ENCODE measurements at places on chromosomes 6 and 20.
A peak's percentile ranks its signal among the peaks of the same experiment; 100 is the strongest.

- no peak for DNase-seq
These were observed 769 bp downstream of the CCN6 start for GRCh38 chr6:112054555-112055190.

DNA sequence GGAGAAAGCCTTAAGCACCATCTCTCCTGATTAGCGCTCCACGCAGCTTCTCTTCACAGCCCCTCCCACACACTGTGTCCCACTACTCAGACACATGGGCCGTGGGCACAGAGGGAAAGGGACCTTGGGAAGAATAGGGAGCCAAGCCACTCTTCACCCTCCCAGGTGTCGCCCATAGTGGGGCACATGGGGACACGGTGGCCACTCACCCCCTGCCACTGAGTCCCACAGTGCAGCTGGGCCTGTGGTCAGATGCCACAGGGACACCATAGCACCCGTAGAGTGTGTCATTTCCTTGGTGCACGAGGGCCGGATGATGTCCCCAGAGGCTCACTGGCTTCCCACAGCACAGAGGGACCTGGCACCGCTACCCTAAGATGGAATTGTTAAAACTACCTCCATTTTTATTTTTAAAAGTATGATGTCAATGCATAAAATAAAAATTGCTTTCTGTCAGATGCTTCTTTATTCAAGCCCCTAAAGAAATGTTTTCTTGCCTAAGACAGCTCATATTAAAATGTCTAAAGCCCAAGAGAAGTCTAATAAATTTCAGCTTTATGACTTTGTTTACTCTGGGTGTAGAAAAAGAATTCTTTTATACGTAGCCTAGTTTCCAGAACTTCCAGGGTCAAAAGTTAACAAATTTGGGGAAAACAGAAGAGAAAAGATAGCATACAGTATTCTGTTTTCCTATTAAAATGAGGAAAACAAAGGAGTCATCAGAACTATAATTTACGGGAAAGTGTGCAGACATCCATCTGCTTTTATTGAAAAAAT lies 191.0 kb upstream of the SNX9 start:
- DNase-seq = no peak

- no peak for DNase-seq
These were observed 157.9 kb downstream of the OGFRL1 start for GRCh38 chr6:71446470-71446869.

DNA sequence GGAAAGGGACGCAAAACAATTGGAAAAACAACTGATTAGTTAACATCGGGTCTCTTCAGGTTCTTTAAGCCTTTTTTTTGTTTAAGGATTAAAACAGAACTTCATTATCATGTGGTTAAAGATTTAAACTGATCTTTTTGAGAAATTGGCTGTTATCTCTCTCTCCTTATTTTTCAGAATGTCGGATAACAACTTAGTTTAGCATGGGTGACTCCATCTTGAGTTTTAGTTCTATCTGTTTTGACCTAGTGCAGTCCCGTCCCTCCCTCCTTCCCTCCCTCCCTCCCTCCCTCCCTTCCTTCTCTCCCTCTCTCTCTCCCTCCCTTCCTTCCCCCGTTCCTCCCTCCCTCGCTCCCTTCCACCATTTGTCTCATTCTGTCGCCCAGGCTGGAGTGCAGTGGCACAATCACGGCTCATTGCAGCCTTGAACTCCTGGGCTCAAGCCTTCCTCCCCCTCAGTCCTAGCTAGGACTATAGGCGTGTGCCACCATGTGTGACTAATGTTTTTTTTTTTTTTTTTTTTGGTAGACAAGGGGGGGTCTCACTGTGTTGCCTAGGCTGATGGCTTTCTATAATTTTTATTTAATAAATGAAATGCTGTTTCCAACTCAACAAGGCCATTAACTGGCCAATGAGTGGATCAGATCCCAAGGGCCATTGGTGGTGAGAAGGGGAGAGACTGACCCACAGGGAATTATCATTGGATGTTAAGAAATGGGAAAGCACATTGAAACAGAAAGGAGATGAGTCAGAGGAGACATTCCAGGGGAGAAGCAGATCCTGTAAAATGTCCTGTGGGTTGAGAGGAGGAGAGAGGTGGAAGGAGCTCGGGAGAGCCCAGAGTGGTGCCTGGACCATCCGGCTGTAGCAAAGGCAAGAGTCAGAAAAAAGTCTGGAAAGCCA lies 13.6 kb downstream of the BAK1 start:
- no peak for DNase-seq

- DNase-seq = no peak
These were observed 58.9 kb upstream of the KLHL31 start for GRCh38 chr6:53724501-53724900.

GRCh38 chr6:17291778-17292177 lies 10.6 kb downstream of the RBM24 start:
- DNase-seq = no peak

DNA sequence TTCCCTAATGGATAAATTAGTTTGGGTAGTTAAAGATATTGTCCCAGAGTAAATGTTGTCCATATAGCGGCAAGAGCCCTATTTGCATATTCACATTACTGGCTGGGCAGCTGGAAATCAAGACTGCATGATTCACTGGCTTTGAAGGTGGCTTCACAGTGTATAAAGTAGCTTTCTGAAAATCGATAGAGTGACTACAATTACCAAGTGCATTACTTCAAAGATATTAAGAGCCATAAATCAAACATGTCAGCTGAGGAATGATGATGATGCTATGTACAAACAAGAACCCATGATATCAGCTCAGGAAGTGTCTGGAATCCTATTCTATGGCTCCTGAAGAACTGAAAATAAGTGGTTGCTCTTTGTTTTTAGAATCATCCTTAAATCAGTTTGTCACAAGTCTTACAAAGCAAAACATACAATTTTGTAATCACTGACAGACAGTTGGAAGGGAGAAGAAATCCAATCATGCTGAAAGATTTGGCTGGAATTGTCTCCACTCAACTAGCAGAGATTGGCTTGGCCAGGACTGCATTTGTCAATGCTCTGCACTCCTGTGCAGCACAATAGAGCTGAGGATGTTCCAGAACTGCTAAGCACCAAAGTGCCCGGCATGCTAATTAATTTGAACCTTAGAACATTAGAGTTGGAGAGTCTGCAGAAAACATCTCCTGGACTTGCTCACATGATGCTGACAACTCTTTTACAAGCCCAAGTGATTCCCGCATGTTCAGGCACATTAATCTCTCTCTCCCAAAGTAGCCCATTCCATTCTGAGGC lies 77.9 kb upstream of the B3GAT2 start:
- DNase-seq = no peak

DNA sequence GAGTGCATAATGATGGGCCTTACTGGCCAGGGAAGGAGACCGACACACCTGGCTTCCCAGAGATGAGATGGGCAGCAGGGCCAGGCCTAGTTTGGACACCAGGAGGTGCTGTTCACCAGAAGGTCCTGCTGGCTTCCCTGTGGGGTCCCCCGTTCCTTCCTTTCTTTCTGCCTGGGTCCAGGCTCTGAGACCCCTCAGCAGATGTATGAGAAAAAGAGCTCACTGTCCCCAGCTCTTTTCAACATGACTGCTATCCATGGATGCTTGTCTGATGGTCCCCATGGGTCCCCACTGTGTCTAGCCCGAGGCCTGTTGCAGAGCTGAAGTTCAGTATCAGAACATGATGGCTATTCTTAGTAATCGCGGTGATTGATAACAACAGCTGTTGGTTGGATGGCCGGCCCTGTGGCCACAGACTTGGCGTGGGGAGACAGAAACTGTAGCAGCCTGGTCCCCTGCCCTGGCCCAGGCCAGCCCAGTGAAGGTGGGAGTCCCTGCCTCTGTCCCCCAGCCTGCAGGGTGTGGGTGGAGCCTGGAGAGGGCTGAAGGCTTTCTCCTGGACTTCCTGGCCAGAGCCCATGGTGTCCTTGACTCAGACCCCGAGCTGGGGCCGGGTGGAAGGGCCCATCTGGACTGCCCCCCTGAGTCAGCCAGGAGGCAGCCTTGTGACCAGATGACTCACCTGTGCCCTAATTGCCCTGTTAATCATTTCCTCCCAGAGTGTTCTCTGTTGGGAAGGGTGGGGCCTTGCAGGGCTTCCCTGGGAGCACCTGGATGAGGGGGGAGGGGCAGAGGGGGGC lies 9.9 kb upstream of the BAK1 start:
- DNase-seq = peak; percentile 49

- DNase-seq = no peak
These were observed 54.2 kb upstream of the MAP7 start for GRCh38 chr6:136604328-136604825.

DNA sequence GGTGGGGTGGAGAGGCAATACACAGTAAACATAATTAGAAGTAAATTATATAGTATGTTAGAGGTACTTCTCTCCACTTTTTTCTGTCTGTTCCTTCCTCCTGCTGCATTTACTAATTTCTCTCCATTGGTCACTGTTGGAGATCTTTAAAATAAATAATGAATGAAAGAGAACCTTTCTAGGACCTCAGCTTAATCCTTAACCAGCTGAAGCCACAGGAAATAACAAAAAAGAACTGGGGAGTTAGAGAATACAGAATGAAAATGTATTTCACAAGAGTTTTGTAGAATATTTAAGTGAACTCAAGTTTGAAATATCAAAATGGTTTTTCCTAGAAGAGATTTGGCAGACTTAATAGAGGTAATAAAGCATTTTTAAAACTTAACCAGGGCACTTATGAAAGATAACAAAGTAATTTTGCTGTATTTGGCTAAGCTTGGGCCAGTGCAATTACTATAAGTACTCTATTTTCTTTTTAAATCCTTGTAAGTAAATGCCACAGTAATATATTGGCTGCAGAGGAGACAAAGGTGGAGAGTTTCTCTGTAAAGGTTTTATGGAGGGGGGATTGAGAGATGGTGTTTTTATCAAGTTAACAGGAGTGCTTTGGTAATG lies 405.0 kb downstream of the CDKAL1 start:
- no peak for DNase-seq

- DNase-seq = peak; percentile 60
These were observed 537 bp downstream of the TCP1 start for GRCh38 chr6:159788753-159789376.

GRCh38 chr6:7992002-7992815 lies 72.0 kb downstream of the BLOC1S5 start:
- DNase-seq = peak; percentile 7

DNA sequence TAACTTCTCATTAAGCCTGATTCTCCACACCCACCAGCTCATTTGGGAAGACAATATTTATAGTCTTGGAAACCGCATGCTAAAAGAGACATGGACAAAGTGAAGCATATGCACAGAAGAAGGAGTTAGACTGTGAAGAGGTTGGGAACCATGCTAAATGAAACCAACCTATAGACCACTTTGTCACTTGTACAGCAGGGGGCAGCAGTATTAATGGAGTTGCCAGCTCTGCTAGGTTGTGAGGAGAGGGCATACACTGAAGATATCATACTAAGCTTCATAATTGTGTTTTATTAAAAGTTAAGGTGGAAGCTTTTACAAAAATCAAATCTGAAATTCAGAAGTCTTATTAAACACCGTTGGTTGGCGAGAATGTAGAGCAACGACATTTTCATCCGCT lies 38.3 kb upstream of the HMGCLL1 start:
- DNase-seq = peak; percentile 45

DNA sequence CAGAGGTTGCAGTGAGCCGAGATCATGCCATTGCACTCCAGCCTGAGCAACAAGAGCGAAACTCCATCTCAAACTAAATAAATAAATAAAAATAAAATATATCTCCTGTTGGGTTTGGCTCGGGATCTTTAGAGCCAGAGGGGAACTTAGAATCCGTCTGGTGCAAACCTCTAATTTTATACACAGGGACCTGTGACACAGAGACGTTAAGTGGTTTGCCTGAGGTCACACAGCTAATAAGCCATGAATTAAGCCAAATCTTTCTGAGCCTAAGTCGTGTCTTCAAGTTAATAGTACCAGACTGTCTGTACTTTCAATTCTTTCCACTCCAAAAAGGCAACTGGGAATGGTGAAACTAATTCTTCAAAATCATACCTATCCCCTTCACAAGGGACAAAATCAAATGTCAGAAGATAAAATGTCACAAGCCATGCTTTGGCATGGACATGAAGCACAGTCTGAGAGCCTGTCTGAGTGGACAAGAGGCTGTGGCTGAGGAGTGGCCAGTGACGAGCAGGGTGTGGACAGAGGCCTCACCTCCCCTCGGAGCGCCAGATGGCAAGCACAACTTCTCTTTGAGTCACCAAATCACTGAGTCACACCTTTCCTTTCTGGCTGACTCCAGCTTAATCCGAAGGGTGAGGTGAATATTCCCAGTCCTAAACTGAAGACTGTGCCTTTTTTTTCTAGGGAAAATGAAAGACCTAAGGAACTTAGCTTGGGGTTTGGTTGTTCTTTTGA lies 177.4 kb downstream of the TFAP2A start:
- no peak for DNase-seq

DNA sequence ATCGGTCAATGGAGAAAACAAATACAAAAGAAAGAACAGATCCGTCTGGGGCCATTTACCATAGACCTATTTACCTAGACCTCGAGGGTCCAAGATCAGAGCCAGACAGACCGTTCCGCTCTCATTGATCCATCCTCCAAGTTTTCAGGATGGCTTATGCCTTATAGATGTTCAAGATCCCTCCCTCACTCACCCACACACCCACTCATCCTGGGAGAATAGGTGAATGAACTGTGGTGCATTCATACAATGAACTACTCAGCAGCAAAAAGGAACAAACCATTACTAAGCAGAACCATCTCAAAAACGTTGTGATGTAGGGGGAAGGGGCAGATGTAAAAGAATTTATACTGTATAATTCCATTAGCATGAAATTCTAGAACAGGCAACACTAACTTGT lies 125.1 kb upstream of the RREB1 start:
- no peak for DNase-seq

DNA sequence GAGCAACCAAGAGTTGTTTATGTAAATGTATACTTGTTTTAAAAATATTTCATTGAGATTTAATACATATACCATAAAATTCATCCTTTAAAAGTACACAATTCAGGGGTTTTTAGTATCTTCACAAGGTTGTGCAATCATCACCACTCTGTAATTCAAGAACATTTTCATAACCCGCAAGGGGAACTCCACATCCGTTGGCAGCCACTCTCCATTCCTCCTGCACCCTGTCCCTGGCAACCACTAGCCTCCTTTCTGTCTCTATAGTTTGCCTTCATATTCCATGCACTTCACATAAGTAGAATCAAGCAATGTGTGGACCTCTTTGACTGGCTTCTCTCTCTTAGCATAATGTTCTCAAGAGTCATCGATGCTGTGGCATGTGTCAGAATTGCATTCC lies 104.2 kb upstream of the PDE10A start:
- DNase-seq = no peak

- DNase-seq = no peak
These were observed 15.1 kb upstream of the SIRPG start for GRCh38 chr20:1672728-1673127.

DNA sequence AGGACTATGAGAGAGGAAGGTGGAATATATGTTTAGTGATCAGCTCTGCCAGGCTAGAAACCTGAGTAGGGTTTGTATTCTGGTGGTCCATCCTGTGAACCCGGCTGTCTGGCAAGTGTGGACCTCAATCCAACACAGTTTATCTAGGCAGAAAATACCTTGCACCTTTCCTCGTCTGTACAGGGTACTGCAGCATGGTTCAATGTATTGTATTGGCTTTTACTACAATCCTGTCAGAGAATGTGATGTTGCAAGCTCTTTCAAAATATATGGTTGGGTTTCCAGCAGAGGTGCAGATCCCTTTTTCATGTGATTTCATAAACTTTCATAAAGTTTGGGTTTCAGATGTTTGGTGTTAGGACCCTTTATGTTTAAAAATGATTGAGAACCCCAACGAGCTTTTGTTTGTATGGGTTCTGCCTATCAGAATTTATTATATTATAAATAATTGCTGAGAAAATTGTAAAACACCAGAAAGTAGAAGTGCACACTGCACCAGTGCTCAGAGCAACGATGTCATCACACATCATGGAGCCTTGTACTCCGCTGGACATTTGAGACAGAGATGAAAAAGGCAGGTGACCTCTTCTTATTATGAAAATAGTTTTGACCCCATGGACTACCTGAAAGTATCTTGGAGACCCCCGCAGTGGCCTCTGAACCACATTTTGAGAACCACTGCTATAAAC lies 106.6 kb downstream of the RTN4IP1 start:
- peak; percentile 2 for DNase-seq
